ENCODE measurements at places on chromosomes 4 and X.

DNA sequence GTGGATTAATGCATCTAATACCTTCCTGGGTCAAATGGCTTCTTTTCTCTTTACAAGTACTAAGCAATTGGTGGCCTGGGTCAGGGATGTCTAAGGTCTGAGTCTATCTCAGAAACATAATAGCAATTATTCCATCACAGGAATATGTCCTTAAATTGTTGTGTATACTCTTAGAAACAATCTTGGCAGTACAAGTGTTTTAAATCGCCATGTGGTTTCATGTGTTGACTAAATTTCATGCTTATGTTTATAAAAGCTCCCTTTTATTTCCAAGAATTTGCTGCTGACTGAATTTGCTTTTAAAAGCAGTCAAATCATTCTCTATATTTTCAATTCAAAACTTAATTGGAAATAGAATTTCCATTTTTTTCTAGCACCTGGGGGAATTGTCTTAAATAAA is 125.3 kb upstream of the PACRGL start:
- DNase-seq = no peak

DNA sequence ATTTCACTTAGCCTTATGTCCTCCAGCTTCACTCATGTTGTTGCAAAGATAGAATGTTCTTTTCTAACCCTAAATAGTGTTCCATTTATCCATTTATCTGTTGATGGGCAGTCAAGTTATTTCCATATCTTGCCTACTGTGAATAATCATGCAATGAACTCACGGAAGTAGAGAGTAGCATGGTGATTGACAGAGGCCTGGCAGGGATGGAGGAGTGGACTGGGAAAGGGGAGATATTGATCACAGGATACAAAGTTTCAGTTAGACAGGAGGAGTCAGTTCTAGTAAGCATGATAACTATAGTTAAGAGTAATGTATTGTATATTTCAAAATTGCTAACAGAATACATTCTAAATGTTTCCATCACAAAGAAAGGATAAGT is 10.3 kb upstream of the CLNK start:
- no peak for DNase-seq

DNA sequence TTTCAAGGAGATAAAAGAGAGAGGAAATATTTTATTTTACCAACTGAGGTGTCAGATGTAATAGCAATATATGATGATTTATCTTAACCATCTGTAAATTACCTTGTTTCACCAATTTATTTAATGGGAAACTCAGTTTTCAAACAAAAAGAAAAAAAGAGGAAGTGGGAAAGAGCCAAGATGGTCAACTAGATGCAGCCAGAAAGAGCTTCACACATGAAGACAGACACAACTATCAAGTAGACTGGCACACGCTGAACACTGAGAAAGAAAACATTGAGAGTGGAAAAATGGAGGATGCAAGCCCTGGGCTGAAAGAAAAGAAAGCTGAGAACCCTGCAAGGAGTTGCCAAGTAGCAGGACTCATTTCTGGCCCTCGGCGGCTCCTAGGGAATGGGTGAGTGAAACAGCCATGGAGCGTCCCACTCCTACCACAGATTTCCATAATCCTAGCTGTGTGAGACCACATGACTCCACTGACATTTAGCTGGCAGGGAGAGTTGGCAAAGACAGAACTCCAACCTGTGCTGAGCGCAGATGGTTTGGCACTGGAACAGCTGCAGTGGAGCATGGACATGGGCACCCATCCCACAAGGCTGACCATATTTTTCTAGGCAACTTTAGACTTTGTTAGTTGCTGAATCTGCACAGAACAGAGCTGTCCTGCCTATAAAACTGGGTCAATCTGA is 409.3 kb downstream of the FAM47B start:
- no peak for DNase-seq

- no peak for DNase-seq
These were observed 156.9 kb downstream of the AFAP1 start for GRCh38 chr4:7782783-7783182.

GRCh38 chr4:101236097-101236496 is 111.2 kb downstream of the PPP3CA start:
- DNase-seq = no peak

DNA sequence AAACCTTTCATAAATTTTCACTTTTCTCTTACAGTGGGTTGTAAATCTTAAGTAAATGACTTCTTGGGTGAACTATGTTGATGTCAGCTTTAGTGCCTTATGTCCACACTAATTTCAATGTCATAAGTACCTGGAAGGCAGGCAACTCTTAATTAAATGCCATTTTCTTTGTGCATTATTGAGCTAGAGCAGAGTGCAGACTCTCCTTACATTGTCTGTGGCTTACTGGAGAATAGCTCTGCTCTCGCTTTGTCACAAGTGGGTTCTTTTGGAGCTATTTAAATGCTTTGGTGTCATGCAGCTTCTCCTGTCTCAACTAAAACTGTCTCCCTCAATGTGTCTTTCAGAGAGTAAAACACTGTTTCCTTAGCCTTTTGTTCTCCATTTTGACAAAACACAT is 411.6 kb downstream of the STIM2 start:
- DNase-seq = no peak

GRCh38 chr4:72909461-72909860 is 160.1 kb downstream of the COX18 start:
- DNase-seq = no peak
